ENCODE measurements at places on chromosomes 4 and X. TPM values are rescaled to one million over a fixed set of nuclear protein-coding genes. Genes with fewer than 3 reads are reported as not detected.

ADRA2C gene
- polyA plus RNA-seq, result not detected

TLR10 gene
- 0.14 TPM for polyA plus RNA-seq

RNF150 gene
- not detected for polyA plus RNA-seq

BTC gene
- not detected for polyA plus RNA-seq

SMIM31 gene
- polyA plus RNA-seq, result not detected

RIPPLY1 gene
- 0.53 TPM for polyA plus RNA-seq

RPS6KA6 gene
- not detected for polyA plus RNA-seq

KLB gene
- polyA plus RNA-seq, result 0.07 TPM

FAM149A gene
- not detected for polyA plus RNA-seq

CTAG1B gene
- polyA plus RNA-seq, result not detected

ATOH1 gene
- not detected for polyA plus RNA-seq

ESX1 gene
- not detected for polyA plus RNA-seq

RAB33A gene
- polyA plus RNA-seq, result 15.6 TPM

UBQLN2 gene
- polyA plus RNA-seq, result 91.2 TPM

ANXA10 gene
- not detected for polyA plus RNA-seq

EMCN gene
- not detected for polyA plus RNA-seq

CHIC1 gene
- polyA plus RNA-seq, result 3.6 TPM

ASB5 gene
- not detected for polyA plus RNA-seq

UNC5C gene
- not detected for polyA plus RNA-seq

FGFR3 gene
- polyA plus RNA-seq, result not detected

RENBP gene
- polyA plus RNA-seq, result 0.47 TPM

SPANXN4 gene
- not detected for polyA plus RNA-seq

Data from naive thymus-derived CD4-positive, alpha-beta T cell (primary cell).